ENCODE measurements at places on chromosomes 5 and 9. TPM values are rescaled to one million over a fixed set of nuclear protein-coding genes. Genes with fewer than 3 reads are reported as not detected.

DNA sequence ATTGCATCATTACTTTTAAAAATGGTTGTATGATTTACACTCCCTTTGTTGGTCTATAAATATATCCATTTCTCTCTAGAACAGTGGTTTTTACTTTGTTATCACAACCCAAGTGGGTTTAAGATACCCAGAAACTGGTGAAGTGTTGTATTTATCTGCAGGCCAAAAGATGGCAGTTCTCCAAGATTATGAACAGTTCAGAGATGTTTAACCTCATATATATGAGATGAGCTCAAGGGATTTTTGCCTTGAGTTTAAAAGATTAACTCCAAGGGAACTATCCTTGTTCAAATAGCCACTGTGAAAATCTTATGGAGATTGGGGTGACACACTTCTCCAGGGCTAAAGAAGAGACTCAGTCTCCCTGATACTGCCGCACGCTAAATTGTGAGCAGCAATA is 572.6 kb downstream of the TLE4 start:
- H3K27ac ChIP-seq = no peak overlapping the region
- no peak for DNase-seq
- no peak overlapping the region for H3K4me3 ChIP-seq
- H3K36me3 ChIP-seq = no peaks in the 10 kb centered on the region
- H3K27me3 ChIP-seq = no peaks in the 10 kb centered on the region

IFNB1 gene
- not detected for polyA plus RNA-seq

IFNA21 gene
- polyA plus RNA-seq = 0.13 TPM

GRCh38 chr5:172837640-172838039 is 3.6 kb downstream of the ERGIC1 start:
- peak overlapping the region; percentile 64 for H3K27ac ChIP-seq
- DNase-seq = peak; percentile 85
- peaks cover 37% of the 10 kb centered on the region for H3K4me1 ChIP-seq
- H3K36me3 ChIP-seq = peaks cover 13% of the 10 kb centered on the region
- H3K27me3 ChIP-seq = no peaks in the 10 kb centered on the region

- peaks cover 45% of the 10 kb centered on the region for H3K4me1 ChIP-seq
- peak; percentile 67 for DNase-seq
- H3K27me3 ChIP-seq = no peaks in the 10 kb centered on the region
- no peaks in the 10 kb centered on the region for H3K36me3 ChIP-seq
- peak overlapping the region; percentile 69 for H3K27ac ChIP-seq
- no peak overlapping the region for H3K4me3 ChIP-seq
Observed at GRCh38 chr9:72983512-72984225, 30.8 kb upstream of the ALDH1A1 start.

DNA sequence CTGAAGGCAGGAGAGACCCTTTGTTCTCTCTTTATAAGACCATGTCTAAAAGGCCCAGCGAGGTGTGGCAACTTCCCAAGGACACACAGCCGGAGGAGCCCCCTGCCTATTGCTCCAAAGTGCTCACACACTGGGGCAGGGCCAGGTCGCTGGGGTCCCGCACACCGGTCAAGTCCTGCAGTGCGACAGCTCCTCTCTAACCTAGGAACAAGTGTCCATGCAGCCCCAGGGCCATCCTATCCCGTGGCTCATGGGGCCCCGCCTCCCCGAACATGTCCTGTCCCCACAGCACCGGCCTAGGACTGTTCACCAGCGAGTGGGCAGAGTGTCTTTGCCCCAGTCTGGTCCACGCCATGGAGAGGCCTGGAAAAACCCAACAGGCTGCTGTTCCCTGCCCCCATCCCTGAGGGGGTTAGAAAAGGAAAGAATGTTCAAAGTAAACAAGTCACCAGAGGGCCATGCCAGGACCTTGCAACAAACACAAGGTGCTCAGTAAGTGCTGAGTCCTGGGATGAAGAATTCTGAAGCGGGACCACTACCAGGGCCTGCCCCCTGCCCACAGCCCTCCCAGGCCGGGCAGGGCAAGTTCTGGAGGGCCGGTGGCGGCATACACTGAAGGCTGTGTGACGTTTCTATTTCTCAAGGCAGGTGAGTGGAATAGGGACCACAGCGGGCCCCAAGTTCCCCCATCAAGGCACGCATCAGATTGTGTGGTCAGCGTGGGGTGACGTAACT is 938 bp downstream of the NINJ1 start:
- H3K27ac ChIP-seq = peak overlapping the region; percentile 96
- H3K36me3 ChIP-seq = peaks cover 12% of the 10 kb centered on the region
- peak overlapping the region; percentile 96 for H3K4me3 ChIP-seq
- H3K4me1 ChIP-seq = peaks cover 38% of the 10 kb centered on the region
- no peak for DNase-seq

- peak overlapping the region; percentile 60 for H3K4me3 ChIP-seq
- H3K4me1 ChIP-seq = peaks cover 22% of the 10 kb centered on the region
- peak; percentile 81 for DNase-seq
- peak overlapping the region; percentile 81 for H3K27ac ChIP-seq
Observed at GRCh38 chr9:14314929-14315874, 1.3 kb upstream of the NFIB start.

GRCh38 chr9:137678202-137678601 is 59.4 kb downstream of the EHMT1 start:
- no peaks in the 10 kb centered on the region for H3K27me3 ChIP-seq
- peaks cover 7% of the 10 kb centered on the region for H3K36me3 ChIP-seq
- H3K27ac ChIP-seq = no peak overlapping the region
- DNase-seq = no peak
- H3K4me3 ChIP-seq = no peak overlapping the region

DNA sequence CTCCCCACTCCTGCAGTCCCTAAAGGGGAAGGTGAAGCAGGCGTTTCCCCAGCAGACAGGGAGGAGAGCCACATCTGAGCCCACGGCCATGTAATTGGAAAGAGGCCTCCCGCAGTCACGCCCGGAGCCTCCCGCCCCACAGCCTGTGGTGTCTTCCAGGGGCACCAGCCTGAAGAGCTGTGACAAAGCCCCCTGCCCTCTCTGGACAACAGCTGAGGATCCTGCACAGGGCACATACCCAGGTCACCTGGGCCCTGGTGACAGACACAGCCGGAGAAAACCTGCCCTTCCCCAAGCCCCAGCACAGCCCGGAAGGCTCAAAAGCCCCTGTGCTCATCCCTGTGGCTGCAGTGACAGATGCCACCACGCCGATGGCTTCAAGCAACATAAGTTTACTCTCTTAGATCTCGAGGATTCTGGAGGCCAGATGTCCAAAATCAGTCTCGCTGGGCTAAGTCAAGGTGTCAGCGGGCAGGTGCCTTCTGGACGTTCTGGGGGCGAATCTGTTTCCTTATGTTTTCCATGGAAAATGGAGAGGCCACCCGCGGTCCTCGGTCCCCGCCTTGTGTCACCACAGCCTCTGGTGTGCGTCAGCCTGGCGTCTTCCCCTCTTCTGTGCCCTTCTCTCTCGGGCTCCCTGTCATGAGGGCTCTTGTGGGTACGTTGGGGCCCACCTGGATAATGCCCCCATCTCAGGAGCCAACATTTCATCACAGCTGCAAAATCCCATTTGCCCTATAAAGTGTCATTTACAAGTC is 71.5 kb downstream of the PSMB7 start:
- peaks cover 68% of the 10 kb centered on the region for H3K36me3 ChIP-seq
- H3K4me3 ChIP-seq = no peak overlapping the region
- peaks cover 4% of the 10 kb centered on the region for H3K4me1 ChIP-seq
- no peak for DNase-seq

SPATA31D4 gene
- not detected for polyA plus RNA-seq

- H3K27ac ChIP-seq = no peak overlapping the region
- peaks cover 9% of the 10 kb centered on the region for H3K4me1 ChIP-seq
- H3K4me3 ChIP-seq = no peak overlapping the region
- H3K27me3 ChIP-seq = no peaks in the 10 kb centered on the region
- peaks cover 7% of the 10 kb centered on the region for H3K36me3 ChIP-seq
Observed at GRCh38 chr5:145996135-145996534, 59.8 kb downstream of the SH3RF2 start.

- H3K4me1 ChIP-seq = no peaks in the 10 kb centered on the region
- H3K36me3 ChIP-seq = no peaks in the 10 kb centered on the region
- no peak for DNase-seq
- no peaks in the 10 kb centered on the region for H3K27me3 ChIP-seq
- H3K27ac ChIP-seq = no peak overlapping the region
Observed at GRCh38 chr5:100694100-100694499, 158.9 kb downstream of the FAM174A start.

DNA sequence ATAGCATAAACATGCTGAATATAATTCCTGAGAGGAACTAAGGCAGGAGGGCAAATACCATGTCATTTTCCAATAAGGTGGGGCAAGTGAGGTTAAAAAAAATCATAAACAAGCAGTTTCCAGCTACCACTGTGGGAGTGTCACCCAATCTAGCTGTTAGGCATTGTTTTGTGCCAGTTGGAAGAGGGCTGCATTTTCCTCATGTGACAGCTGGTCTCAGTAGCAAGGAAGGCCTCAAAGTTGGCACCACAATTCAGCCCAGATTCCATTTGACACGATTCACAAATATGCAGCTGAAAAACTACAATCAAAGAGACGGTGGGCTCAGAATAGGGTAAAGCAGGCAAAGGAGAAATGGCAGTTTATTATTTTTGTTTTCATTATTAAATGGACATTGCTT is 636.1 kb downstream of the KIF4B start:
- H3K27me3 ChIP-seq = no peaks in the 10 kb centered on the region
- H3K27ac ChIP-seq = no peak overlapping the region
- H3K4me1 ChIP-seq = no peaks in the 10 kb centered on the region
- no peak for DNase-seq
- H3K36me3 ChIP-seq = no peaks in the 10 kb centered on the region

GRCh38 chr9:90095682-90096081 is 490.9 kb downstream of the GADD45G start:
- H3K27ac ChIP-seq = no peak overlapping the region
- no peaks in the 10 kb centered on the region for H3K27me3 ChIP-seq
- peaks cover 7% of the 10 kb centered on the region for H3K4me1 ChIP-seq
- peak; percentile 54 for DNase-seq
- H3K4me3 ChIP-seq = no peak overlapping the region

GAPVD1 gene
- polyA plus RNA-seq = 27.6 TPM

CDO1 gene
- 5.7 TPM for polyA plus RNA-seq

GRCh38 chr5:83512061-83512745 is 40.7 kb downstream of the VCAN start:
- H3K4me1 ChIP-seq = peaks cover 10% of the 10 kb centered on the region
- no peaks in the 10 kb centered on the region for H3K27me3 ChIP-seq
- DNase-seq = no peak
- no peak overlapping the region for H3K4me3 ChIP-seq

DNA sequence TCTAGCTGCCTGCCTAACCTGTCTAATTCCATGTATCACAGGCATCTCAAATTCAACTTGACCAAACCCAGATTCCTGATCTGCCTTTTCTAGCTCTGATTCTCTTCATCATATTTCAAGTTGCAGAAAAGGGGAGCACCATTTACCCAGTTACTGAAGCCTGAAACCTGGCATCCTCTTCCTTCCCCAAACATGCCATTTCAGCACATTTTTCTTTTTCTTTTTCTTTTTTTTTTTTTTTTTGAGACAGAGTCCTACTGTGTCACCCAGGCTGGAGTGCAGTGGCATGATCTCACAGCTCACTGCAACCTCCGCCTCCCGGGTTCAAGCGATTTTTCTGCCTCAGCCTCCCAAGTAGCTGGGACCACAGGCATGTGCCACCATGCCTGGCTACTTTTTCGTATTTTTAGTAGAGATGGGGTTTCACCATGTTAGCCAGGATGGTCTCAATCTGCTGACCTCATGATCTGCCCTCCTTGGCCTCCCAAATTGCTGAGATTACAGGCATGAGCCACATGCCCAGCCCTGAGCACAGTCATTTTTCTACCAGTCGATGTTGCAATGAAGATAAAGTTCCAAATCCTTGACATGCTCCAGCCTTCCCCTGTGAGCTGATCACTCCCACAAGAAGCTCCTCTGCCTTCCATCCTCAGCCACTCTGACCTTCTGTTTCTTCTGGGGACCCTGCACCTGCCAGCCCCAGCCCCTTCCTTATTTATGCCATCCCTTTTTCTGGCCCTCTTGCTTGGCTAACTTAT is 32.2 kb downstream of the ACER2 start:
- H3K36me3 ChIP-seq = no peaks in the 10 kb centered on the region
- H3K27me3 ChIP-seq = no peaks in the 10 kb centered on the region
- H3K4me1 ChIP-seq = no peaks in the 10 kb centered on the region
- H3K4me3 ChIP-seq = no peak overlapping the region

GRCh38 chr5:158720281-158720680 is 379.4 kb downstream of the EBF1 start:
- DNase-seq = no peak
- H3K27me3 ChIP-seq = peaks cover 4% of the 10 kb centered on the region
- no peak overlapping the region for H3K27ac ChIP-seq
- no peaks in the 10 kb centered on the region for H3K4me1 ChIP-seq
- H3K4me3 ChIP-seq = no peak overlapping the region
- no peaks in the 10 kb centered on the region for H3K36me3 ChIP-seq
